SK-N-SH treated with all-trans-retinoic acid at 6 μM for 48 hours (cell line): ENCODE measurements at places on chromosomes 7 and 10.

DNA sequence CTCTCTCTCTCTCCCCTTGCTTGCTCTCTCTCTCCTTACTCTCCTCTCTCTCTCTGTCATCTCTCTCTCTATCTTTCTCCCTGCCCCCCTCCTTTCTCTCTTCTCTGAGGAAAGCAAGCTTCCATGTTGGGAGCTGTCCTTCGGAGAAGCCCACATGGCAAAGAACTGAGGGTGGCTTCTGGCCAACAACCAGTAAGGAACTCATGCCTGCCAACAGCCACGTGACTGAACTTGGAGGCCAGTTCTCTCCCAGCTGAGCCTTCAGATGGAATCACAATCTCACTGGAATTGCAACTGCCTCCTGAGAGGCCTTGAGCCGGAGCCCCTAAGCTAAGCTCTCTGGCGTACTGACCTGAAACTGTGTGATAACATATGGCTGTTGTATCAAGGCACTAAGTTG, 12.0 kb upstream of the DHTKD1 start:
- ATAC-seq, result no peak

DNA sequence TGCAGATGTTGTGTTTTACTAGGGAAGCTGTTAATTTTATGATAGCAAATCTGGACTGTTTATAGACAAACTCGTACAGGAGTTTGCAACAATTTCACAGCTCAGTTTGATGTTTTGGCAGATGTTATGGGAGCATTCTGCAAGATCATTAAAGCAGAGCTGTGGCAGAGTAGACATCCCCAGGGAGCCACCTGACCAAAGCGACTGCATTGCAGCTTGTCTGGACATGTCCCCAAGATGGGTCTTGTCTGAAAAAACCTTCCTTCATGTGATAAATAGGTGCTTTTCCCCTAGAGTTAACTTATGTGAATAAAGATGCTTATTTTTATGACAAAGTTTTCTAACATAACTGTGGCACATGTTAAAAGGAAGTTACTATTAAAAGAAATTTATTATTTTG, 91.2 kb upstream of the GPR141 start:
- no peak for ATAC-seq

GRCh38 chr10:113162960-113163359, 212.9 kb downstream of the TCF7L2 start:
- ATAC-seq, result no peak

- no peak for ATAC-seq
Measured at GRCh38 chr10:100659361-100660098, 85.9 kb upstream of the PAX2 start.

DNA sequence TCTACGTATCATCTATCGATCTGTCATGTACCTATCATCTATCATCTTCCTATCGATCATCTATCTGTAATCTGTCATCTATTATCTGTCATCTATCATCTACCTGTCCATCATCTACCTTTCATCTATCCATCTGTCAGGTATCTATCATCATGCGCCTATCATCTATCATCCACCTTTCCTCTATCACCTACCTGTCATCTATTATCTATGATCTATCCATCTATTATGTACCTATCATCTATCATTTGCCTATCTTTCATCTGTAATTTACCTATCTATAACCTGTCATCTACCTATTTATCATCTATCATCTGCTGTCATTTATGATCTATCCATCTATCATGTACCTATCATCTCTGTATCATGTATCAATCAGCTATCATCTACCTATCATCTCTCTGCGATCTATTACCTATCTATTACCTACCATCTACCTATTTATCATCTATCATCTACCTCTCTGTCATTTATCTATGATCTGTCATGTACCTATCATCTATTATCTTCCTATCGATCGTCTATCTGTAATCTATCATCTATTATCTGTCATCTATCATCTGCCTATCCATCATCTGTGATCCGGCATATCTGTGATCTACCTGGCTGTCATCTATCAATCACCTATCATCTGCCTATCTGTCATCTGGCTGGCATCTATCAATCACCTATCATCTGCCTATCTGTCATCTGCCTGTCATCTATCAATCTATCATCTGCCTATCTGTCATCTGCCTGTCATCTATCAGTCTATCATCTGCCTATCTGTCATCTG, 1.6 kb upstream of the VIPR2 start:
- ATAC-seq, result no peak

GRCh38 chr10:359762-360161, 224.5 kb downstream of the ZMYND11 start:
- ATAC-seq, result no peak

GRCh38 chr7:33334349-33334748, 205.0 kb downstream of the BBS9 start:
- ATAC-seq, result peak; percentile 72

DNA sequence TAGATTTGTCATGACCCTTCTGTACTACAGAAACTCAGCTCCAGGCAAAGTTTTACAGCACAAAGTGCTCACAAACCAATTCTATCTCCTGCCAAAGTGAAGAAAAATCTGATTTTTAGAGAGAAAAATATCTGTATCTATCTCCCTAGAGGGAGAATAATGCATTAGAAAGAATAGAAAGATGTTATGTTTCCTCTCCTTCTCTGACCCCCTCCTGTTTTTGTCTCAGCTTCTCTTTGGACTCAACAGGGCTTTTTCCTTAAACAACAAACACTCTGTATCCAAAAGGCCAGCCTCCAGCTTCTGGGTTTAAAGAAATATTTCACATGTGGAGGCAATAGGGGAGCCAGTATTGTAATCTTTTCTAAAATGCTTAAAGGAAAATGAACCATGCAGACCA, 627.4 kb downstream of the REEP3 start:
- ATAC-seq, result no peak

- ATAC-seq, result peak; percentile 82
Measured at GRCh38 chr7:93964813-93965212, 39.3 kb downstream of the BET1 start.

- ATAC-seq, result peak; percentile 23; the same call in 2 of the 3 replicates
Measured at GRCh38 chr10:12703813-12704212, 297.7 kb downstream of the CCDC3 start.

DNA sequence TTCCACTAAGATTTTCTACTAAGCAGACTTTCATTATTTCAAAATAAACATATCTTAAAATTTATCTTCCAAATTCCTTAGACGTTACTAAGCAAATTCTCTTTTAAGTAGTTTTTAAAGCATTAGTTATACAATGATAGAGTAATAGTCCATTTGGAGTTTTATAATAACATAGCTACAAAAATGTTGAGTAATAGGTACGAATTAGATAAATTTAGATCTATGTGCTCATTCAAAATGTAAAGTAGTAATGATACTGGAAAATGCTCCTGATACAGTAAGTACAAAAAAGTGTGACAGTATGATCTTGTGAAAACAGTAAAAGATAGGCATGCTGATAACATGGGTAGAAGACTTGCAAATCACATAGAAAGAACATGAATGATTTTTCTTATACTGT, 4.5 kb downstream of the DMTF1 start:
- no peak for ATAC-seq

GRCh38 chr10:131960631-131961046, 21.1 kb downstream of the BNIP3 start:
- ATAC-seq, result no peak

DNA sequence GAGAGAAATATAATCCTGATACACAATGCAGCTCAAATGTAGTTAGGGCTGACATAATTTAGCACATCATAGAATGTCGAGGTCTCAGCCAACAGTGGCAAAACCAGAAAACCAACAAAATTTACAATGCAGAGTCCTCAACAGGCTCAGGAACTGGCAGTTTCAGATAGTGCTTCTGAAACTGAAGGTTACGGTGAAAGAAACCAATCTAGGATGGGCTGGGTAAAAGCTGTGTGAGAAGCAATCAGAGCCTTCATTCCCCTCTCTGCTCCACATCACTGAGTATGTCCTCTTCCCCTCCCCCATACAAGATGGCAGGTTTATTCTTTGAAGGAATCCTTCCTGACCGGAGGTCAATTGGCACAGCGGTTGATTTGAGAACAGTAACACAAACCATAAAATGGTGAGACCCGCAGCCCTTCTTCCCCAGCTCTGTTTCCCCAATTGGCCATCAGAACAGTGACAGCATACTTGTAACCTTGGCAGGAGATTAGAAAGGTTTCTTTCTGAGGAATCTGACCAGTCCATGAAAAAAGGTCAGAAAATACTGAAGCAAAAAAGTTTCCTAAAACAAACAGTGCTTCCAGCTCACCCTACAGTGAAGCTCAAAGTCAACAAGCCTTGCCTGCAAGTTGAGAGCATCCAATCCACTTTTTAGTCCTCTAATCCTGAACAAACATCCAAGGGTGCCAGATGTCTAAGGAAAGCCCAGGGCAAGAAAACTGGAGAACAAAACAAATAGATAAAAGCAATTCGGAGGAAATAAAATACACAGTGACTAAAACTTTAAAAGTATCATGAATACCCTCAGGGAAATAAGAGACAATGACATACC, 53.9 kb upstream of the IL6 start:
- ATAC-seq, result no peak

- ATAC-seq, result no peak
Measured at GRCh38 chr7:115952832-115953231, 77.7 kb downstream of the TFEC start.

- no peak for ATAC-seq
Measured at GRCh38 chr7:92652536-92652935, 62.3 kb upstream of the FAM133B start.

DNA sequence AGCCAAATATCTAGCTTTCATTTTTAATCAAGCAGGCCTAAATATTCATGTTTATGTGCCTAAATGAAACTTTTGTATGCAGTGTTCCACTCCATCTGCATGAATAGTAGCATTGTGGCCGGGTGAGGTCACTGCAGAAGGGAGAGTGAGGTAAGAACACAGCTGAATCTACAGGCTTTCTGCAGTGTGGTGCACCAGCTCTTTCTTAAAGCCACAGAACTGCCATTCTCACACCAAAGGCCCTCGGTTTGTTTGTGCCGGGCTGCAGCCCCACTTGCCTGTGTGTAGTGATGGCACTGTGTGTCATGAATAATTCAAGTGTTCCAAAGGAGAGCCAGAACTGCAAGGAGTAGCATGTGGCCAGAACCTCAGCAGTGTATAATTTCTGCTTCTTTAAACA, 204.1 kb downstream of the TRIL start:
- ATAC-seq, result peak; percentile 80

DNA sequence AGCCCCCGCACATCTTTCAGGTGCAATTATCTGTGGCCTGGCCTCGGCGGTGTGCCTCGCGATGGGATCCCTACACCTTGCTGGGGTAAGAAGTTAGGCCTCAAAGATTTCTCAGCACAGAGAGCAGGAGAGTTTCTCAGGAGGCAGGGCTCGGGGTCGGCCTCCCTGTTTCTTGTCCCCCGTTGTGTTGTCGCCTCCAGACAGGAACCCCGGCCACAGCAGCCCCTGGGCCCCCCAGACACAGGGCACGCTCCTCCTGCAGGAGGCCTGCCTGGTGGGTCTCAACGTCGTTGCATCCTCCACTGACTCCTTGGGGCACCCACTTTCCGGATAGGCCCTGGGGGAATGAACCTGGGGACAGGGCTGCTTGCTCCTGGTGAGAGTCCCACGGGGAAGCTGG, 229.1 kb upstream of the SHH start:
- no peak for ATAC-seq

- peak; percentile 29 for ATAC-seq
Measured at GRCh38 chr7:92639966-92640365, 49.8 kb upstream of the FAM133B start.

DNA sequence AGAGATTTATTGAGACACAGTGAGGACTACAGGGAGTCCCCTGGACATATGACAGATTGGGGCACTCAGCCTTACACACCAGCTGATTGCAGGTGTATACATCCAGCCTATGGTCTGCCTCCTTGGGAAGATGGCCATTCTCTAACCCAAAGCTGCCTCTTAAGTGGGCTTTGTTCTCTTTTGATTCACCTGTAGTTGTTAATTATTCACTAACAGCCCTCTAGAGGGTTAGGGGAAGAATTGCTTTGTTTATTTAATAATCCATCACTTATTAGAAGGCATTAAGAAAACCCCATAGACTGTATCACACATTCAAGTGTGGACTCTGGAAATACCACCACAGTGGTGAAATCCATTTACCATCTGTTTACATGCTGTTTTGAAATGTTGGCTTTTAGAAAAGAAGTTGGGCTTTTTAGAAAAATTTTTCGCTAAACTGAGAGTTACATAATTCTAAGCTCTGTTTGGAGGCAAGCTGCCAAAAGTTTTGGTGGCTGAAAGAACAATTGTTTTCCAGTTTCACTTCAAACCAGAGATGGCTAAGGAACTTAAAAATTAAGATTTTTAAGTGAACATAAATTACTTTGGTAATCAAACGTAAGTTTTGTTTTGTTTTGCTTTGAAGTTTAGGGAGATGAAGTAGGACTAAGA, 379.1 kb downstream of the ADRA2A start:
- ATAC-seq, result no peak

- ATAC-seq, result no peak
Measured at GRCh38 chr10:44297963-44298362, 86.9 kb downstream of the CXCL12 start.

GRCh38 chr10:35555962-35556930, 48.9 kb upstream of the GJD4 start:
- peak; percentile 84 for ATAC-seq

DNA sequence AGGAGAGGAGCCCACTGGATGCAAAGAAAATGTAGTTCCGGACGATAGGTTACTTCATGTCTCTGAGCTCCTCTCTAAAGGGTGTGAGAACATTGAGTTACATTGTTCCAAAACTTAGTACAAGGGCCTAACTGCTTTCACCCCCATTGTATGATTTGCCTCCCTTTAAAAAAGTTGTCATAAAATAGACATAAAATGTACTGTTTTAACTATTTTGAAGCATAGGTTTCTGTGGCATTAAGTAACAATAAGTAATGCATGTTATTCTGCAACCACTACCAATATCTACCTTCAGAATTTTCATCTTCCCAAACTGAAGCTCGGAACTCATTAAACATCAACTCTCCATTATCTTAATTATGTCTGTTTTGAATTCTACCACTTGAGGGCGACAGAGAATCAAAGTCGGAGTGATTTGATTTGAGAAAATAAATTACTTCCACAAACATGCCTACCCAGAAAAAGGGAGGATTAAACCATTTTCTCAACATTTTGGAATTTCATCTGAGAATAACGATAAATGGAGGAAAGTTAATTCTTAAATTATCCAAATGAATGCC, 2.7 kb downstream of the IGFBP1 start:
- peak; percentile 48 for ATAC-seq

DNA sequence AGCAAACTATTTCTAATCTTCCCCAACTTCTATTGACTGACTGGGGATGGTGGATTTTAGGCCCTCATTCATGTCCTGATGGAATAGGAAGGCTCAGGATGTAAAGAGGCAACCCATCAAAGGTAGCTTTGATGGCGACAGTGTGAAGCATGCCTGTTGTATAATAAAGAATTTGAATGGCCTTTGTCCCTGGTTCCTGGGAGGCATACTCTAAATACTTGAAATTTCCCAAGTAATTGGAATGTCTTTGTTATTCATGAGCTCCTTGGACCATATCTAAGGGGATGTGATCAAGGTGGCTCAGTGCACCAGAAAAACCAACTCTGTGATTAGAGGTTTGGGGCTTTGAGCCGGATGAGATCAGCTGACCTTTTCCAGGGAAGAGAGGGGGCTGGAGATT, 264.5 kb upstream of the NEBL start:
- ATAC-seq, result no peak

GRCh38 chr10:37700886-37701780, 156.3 kb downstream of the ZNF248 start:
- no peak for ATAC-seq
